ENCODE measurements at places on chromosomes 1 and 21. TPM values are rescaled to one million over a fixed set of nuclear protein-coding genes. Genes with fewer than 3 reads are reported as not detected.

DNA sequence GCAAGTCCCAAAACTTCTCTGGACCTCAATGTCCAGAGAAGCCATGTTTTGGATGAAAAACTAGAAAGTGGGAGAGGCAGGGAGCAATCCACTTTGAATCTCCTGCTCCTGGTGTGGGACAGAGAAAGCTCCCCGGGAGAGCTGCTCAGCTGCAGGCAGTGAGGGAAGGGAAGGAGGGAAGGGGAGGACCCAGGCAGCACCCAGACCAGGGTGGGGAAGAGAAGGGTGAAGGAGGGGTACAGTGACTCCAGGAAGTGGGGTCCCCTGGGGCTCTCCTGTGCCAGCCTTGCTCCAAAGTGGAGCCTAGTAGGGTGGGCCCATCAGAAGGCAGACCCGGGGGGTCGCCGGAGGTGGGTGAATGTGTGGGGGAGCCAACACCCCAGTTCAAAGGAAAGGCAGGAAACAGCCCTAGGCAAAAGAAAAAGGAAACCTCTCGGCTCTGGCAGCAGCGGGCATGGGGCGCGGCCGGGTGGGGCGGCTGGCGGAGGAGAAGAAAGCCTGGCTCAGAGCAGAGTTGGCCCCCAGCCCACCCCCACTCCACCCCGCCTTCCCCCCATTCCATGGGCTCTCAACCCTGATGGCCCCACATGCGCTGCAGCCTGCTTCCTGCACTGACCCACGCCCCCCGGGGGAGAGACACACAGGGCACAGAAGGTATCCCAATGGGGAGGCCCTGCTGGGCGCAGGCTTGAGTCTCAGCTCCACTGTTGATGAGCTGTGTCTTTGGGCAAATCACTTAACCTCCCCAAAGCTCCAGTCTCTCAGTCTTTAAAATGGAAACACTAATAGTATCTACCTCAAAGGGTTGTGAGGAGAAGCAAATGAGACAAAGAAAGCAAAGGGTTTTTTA is 5.7 kb downstream of the LGR6 start:
- no peak for DNase-seq

The VWA5B1 gene
- 0.14 TPM for polyA plus RNA-seq

GRCh38 chr1:67355745-67356424 is 48.2 kb downstream of the IL12RB2 start:
- DNase-seq = no peak

The PROK1 gene
- polyA plus RNA-seq = 1.1 TPM

DNA sequence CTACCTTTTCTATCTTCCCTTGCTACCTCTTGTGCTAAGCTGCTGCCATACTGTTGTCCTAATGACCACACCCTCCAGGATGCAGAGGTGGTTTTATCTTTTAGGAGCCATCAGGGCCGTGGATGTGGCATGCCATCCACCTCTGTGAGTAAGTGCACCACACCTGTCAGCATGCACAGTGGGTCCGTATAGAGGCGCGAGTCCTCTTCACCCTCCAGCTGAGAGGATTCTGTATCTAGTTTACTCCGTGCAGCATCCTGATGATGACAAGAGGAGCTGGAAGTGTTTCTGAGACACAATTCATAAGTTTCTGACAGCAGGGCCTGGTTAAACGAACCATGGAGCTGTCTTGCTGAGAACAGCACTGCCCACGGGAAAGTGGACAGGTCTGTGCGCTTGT is 11.2 kb downstream of the FAM3B start:
- DNase-seq = no peak

DNA sequence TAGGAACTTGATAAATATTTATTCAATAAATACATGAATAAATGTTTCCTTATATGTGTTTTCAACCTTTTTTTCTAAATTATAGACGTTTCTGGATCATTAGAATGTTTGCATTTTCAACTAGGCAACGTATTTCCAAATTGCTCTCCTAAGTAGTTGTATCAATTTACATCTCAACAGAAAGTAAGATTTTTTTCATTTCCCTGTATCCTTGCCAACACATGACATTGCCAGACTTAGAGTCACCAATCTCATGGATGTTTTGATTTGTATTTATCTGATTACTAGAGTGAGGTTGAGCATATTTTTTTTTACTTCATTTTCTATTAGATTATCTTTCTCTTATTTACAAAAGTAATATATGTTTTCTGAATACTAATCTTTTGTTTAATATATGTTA is 22.2 kb upstream of the SMG7 start:
- DNase-seq = no peak

GRCh38 chr1:82695443-82695842 is 894.7 kb downstream of the ADGRL2 start:
- DNase-seq = no peak

Data from brain (organoid and tissue), 16 donors.